NCI-H526 treated with DMSO at 0.1 percent for 48 hours (cell line): ENCODE measurements at places on chromosomes 11 and 22.

- no peak for DNase-seq
Observed at GRCh38 chr11:123052901-123053721, 8.8 kb downstream of the HSPA8 start.

DNA sequence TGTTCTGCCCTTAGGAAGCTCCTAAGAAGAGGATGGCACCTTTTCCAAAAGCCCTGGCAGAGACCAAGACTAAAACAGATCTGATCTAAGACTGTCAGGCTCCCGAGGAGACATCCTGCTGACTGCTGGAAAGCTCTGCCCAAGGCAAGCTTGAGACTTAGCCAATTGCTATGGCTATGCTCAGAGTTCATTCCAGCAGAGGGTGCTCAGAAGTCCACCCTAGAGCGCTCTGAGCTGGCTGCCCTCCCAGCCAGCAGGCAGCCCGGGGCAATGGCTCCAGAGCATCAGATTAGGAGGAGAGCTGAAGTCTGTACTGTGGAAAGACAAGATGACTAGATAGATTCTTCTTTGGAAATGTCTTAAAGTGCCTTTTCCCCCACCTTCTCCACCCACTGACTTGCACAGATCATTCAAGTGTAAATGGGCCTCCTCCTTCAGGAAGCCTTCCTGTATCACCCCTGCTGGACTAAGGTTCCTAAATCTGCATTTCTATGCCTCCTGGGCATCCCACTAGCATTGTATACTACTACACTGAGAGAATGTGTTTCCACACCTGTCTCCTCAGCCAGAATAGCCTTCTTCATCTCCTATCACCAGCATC, 23.4 kb downstream of the LRRC55 start:
- DNase-seq: no peak

DNA sequence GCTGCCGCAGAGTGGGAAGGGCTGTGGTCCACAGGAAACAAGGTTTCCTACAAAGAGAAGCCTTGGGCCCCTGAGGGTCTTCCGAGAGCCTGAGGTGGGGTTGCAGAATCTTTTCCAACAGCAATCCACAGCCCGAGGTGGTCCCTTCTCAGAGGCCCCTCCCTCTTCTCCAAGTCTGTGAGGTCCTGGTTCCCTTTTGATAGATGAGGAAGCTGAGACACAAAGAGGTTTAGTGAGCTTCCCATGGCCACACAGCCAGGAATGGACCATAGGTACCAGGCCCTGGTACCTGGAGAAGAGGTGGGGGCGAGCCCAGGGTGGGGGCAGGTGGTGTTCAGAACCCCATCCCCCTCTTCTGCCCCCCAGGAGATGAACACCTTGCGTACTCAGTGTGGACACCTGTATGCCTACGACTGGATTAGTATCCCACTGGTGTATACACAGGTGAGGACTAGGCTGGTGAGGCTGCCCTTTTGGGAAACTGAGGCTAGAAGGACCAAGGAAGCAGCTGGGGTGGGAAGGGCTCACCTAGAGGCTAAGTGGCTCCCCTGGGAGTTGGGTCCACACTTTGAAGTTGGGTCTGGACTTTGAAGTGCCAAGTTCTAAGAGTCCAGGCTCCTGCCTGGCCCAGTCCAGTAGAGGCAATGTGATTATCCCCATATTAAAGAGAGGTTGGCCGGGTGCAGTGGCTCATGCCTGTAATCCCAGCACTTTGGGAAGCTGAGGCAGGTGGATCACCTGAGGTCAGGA, 7.0 kb downstream of the BEST1 start:
- no peak for DNase-seq

DNA sequence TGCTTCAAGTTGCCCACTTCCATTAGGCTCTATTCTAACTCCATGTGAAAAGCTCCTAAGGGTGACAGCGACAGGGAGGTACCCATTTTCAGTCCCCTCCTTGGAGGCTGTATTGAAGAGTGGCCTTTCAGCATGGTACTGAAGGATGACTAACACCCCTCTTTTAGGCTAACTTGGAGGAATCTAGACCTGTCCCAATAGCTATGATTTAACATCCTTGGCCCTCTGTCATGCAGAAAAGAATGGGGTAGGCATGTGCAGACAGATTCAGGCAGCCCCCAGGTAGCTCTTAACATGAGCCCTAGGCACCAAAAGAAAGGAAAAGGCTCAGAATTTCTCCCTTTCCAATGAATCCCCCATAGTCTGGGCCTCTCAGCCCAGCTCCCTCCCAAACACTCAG, 89.3 kb upstream of the AMOTL1 start:
- DNase-seq: no peak

DNA sequence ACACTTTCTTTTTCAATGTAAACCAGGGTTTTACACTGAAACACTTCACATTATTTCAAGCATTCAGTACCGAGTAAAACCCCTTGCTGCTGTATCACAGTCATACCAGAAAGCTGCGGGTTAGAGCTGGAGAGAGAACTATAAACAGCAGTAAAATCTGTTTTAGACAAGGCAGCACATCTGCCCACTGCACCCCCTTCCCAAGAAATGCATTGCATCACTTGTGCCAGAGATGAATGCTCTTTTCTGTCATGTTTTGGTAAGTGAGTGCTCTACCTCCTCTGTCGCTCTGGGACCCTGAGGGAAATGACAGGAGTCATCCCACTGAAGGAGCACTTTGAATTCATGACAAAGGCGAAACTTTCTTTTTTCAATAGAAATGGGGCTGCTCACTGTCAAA, 107.2 kb downstream of the MAML2 start:
- DNase-seq: no peak

- DNase-seq: no peak
Observed at GRCh38 chr11:64371201-64371600, 12.2 kb downstream of the RPS6KA4 start.
